ENCODE measurements at places on chromosomes 5 and 9. TPM values are rescaled to one million over a fixed set of nuclear protein-coding genes. Genes with fewer than 3 reads are reported as not detected.

GRCh38 chr5:26681861-26682260, 356.5 kb downstream of the CDH9 start:
- no peak overlapping the region for H3K4me3 ChIP-seq
- H3K4me1 ChIP-seq: no peaks in the 10 kb centered on the region
- H3K27ac ChIP-seq: no peak overlapping the region

DNA sequence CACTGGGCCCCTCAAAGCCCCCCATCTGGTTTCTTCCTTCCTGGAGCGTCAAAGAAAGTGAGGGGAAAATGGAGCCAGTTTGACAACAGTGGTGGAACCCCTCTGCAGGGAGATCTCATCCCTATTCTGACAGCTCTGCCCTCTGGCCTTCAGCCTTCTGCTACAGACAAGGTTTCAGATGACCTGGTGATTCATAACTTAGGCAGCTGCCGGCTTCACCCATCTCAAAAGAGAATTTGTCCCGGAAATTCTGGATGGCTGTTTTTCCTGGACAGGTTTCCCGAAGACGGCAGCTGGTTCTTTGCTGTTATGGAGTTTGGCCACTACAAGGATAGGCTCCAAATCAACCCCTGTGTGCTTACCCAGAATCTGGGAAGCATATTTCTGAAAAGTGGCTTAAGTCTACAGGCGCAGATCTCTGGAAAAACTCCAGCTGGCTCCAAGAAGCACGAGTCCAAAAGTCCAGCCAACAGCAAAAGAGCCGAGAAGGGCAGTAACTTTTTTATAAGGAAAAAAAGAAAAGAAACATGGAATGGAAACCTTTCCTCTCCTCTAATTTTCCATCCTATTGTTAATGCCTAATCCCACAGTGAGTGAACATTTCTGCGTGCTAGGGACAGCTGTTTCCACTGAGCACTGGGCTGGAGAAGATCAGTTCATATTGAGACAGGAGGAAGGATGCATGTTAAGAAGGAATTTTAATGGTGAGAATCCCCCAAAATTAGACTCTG, 54.5 kb downstream of the ZNF366 start:
- no peaks in the 10 kb centered on the region for H3K36me3 ChIP-seq
- no peaks in the 10 kb centered on the region for H3K27me3 ChIP-seq
- 0 out of 2 replicates have a peak, but pooled peaks cover 2% of the 10 kb centered on the region for H3K4me1 ChIP-seq
- no peak overlapping the region for H3K27ac ChIP-seq

- peak; percentile 50 for DNase-seq
- peaks cover 18% of the 10 kb centered on the region for H3K4me1 ChIP-seq
- peaks cover 3% of the 10 kb centered on the region for H3K36me3 ChIP-seq
- no peak overlapping the region for H3K27ac ChIP-seq
- no peak overlapping the region for H3K4me3 ChIP-seq
Measured at GRCh38 chr9:19799784-19800183, 10.9 kb upstream of the SLC24A2 start.

ACTBL2 gene
- total RNA-seq: not detected

- peak; percentile 79 for DNase-seq
- no peaks in the 10 kb centered on the region for H3K27me3 ChIP-seq
- H3K4me1 ChIP-seq: no peaks in the 10 kb centered on the region
- peak within 1 kb of the TSS; percentile 92 for H3K4me3 ChIP-seq
- H3K27ac ChIP-seq: no peak within 1 kb of the TSS
Measured at GRCh38 chr5:892394-893136, at the start of the genes BRD9 and TRIP13. TSS of gene BRD9 (minus strand) at chr5:892801. CDS start at chr5:892657, 144 bp downstream. TSS of gene TRIP13 (plus strand) at chr5:892884. CDS start at chr5:892999, 115 bp downstream.

GRCh38 chr5:179777909-179778308, 15.9 kb upstream of the LTC4S start:
- no peaks in the 10 kb centered on the region for H3K27me3 ChIP-seq
- no peaks in the 10 kb centered on the region for H3K4me1 ChIP-seq
- no peak for DNase-seq
- no peak overlapping the region for H3K27ac ChIP-seq
- no peak overlapping the region for H3K4me3 ChIP-seq
- H3K36me3 ChIP-seq: peaks cover 47% of the 10 kb centered on the region

GRCh38 chr9:122051351-122052321, 41.5 kb downstream of the TTLL11 start:
- H3K4me3 ChIP-seq: no peak overlapping the region
- H3K27me3 ChIP-seq: no peaks in the 10 kb centered on the region
- H3K27ac ChIP-seq: no peak overlapping the region
- no peak for DNase-seq
- no peaks in the 10 kb centered on the region for H3K4me1 ChIP-seq

- no peaks in the 10 kb centered on the region for H3K4me1 ChIP-seq
- peak overlapping the region; percentile 74 for H3K4me3 ChIP-seq
- no peak overlapping the region for H3K27ac ChIP-seq
Measured at GRCh38 chr5:1005249-1005851, 3.3 kb upstream of the NKD2 start.

GRCh38 chr5:11522796-11523195, 381.4 kb downstream of the CTNND2 start:
- no peaks in the 10 kb centered on the region for H3K36me3 ChIP-seq
- H3K27ac ChIP-seq: no peak overlapping the region
- H3K27me3 ChIP-seq: no peaks in the 10 kb centered on the region
- no peak for DNase-seq
- H3K4me1 ChIP-seq: peaks cover 9% of the 10 kb centered on the region

DNA sequence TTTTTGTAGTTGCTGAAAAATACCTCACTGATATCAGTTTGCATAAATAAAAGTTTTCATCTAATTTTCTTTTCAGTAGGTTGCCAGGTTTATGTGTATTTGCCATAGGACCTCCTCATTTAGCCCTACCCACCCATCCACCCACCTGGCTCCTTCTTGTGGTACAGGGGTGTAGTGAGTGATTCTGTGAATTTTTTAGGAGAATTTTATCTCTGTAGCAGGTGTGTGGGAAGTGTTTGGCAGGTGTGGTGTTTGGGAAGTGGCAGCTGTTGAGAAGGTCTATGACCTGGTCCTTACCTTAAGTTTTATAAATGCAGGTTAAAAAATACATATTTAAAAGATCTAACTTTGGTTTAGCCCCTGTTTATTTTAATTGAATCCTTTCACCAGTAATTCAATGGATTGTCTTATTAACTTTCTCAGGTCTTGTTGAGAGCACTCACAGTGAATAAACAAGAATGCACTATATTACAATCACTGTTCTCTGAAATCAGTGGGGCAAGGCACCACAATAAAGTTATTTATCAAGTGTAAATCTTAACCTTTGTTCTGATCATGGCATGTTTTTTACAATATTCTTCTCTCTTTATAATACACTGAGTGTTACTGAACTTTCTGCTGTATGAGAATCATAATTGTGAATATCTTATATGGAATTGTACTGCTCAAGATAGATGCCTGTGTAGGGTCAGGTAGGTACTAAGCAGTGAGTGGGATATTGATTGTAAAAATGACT, 189.1 kb downstream of the WDR70 start:
- H3K27ac ChIP-seq: no peak overlapping the region
- no peaks in the 10 kb centered on the region for H3K4me1 ChIP-seq
- H3K36me3 ChIP-seq: no peaks in the 10 kb centered on the region
- no peak overlapping the region for H3K4me3 ChIP-seq

ZNF658 gene
- 3.6 TPM for total RNA-seq

GRCh38 chr5:159527546-159528254, 197.4 kb upstream of the IL12B start:
- no peaks in the 10 kb centered on the region for H3K27me3 ChIP-seq
- DNase-seq: no peak
- H3K4me3 ChIP-seq: no peak overlapping the region
- no peaks in the 10 kb centered on the region for H3K4me1 ChIP-seq
- H3K36me3 ChIP-seq: no peaks in the 10 kb centered on the region

GRCh38 chr9:75001719-75002421, 26.2 kb downstream of the CARNMT1 start:
- no peaks in the 10 kb centered on the region for H3K27me3 ChIP-seq
- no peaks in the 10 kb centered on the region for H3K4me1 ChIP-seq
- no peak overlapping the region for H3K27ac ChIP-seq

DNA sequence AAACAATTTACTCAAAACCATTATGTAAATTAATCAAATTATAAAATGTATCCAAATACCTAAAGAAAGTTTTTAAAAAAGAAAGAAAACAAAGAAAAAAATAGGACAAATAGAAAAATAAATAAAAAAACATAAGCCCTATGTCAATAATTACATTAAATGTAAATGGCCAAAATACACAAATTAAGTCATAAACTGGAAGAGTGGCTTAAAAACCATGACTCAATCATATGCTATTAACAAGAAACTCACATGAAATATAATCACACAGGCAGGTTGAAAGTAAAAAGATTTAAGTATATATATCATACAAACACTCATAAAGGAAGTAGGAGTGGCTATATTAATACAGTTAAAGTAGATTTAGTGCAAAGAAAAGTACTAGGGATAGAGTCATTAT, 95.3 kb downstream of the PRELID2 start:
- no peak for DNase-seq
- no peak overlapping the region for H3K27ac ChIP-seq
- H3K4me3 ChIP-seq: no peak overlapping the region
- no peaks in the 10 kb centered on the region for H3K4me1 ChIP-seq

GRCh38 chr9:38086496-38086895, 17.5 kb upstream of the SHB start:
- H3K27ac ChIP-seq: no peak overlapping the region
- H3K4me3 ChIP-seq: no peak overlapping the region
- H3K36me3 ChIP-seq: no peaks in the 10 kb centered on the region
- H3K27me3 ChIP-seq: no peaks in the 10 kb centered on the region
- DNase-seq: no peak

PCDHGA6 gene
- 1.5 TPM for total RNA-seq

DOCK2 gene
- 7.8 TPM for total RNA-seq

SMC5 gene
- 27.6 TPM for total RNA-seq
